Cerebellum (tissue), 4 donors: ENCODE measurements at places on chromosomes 6 and 20.
A peak's percentile ranks its signal among the peaks of the same experiment; 100 is the strongest.

DNA sequence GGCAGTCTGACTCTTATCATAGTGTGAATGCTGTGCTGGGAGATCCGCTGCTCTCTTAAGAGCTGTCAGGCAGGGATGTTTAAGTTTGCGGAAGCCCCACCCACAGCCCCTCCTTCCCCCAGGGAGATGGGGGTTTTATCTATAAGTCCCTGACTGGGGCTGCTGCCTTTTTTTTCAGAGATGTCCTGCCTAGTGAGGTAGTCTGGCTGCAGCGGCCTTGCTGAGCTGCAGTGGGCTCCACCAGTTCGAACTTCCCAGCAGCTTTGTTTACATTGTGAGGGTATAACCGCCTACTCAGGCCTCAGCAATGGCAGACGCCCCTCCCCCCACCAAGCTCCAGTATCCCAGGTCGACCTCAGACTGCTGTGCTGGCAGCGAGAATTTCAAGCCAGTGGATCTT lies 75.7 kb upstream of the UST start:
- no peak for DNase-seq

DNA sequence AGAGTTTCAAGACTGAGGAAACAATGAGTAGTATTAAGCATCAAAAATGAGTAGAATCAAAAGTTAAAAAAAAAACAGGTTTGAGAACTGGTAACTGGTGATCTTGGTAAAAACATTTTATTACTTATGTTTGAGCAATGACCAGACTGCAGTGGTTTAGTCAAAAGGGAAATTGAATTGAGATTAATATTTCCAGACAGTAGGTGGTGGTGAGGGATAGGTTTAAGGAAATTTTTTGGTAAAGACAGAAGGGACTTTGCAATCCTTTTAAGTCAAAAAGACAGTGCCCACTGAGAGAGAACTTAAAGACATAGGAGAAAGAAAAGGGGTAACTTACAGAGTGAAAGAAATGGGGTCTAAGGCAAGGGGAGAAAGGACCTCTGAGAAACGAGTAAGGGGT lies 156.9 kb downstream of the ASCC3 start:
- no peak for DNase-seq

GRCh38 chr6:27518881-27519795 lies 46.2 kb upstream of the ZNF184 start:
- DNase-seq = peak; percentile 78

DNA sequence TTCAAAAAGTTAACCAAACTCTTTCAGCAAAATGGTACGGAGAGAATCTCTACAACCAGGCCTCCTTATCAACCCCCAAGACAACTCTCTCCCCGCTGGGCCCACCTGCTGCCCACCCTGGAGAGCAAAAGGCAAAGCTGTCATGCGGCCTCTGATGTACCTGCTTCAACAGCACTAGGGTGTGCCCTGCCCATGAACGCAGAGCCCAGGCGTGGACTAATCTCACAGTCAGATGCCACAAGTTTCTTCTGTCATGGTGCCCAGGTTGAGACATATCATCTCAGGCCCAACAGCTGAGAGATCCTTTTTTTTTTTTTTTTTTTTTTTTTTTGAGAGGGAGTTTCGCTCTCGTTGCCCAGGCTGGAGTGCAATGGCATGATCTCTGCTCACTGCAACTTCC lies 26.3 kb downstream of the SLC2A4RG start:
- no peak for DNase-seq

DNA sequence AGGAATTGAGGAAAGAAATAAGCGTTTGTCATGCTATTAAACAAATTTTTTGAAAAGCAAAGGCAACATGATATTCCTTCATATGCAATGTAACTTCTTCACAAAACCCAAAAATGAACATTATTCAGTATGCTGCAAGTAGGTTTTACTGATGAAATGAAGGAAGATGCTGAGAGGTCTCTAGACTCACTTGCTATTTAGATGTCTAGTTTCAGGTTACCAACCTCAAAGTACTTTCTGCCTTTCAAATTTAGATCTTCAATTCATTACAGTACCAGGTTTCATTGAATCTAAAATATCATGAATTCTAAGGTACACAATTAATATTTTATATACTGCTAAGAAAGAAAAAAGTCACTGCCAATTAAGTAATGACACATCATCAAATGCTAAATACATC lies 39.9 kb downstream of the MYO6 start:
- DNase-seq = no peak

DNA sequence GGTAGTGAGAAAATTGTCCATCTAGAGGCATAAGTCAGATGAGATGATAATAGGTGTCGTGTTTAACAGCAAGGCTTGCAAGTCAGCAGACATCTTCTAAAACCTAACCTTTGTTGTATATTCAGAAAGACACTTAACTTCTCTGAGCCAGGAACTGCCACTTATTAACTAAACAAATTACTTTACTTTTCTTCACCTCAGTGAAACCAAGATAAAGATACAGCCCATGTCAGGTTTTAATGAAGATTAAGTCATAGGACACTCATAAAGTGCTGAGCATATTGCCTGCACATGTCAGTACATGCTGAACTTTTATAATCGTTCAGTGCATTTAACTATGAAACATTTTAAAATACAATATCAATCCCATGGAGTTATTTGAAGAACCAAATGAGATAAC lies 286.8 kb downstream of the NKAIN2 start:
- DNase-seq = no peak

GRCh38 chr6:157267654-157268053 lies 55.7 kb downstream of the TMEM242 start:
- DNase-seq = no peak

- DNase-seq = no peak
These were observed 50.6 kb downstream of the FKBP1C start for GRCh38 chr6:63261820-63262219.

DNA sequence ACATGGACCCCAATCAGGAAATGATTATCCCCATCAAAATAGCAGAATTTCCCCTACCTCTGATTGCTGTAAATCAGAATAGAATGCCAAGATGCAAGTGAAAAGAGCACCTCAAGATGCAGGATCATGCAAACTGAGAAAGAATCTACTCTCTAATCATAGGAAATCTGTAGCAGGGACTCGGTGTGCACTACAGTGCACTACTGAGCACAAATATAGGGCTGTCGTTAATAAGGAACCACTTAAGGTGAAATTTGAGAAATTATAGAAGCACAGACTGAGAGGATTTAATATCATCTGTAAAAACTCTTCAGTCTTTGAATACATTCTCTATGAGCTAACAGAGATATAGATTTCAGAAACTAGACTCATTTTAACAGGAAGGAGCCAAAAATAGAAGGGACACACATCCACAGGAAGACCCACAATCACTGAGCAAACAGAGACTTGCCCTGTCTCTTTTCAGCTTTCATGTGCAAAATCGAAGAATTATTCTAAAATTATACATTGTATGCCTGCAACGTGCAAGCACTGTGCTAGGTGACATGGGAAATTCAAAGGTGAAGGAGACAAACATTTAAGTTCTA lies 278.3 kb downstream of the HIVEP2 start:
- no peak for DNase-seq

GRCh38 chr6:157228426-157229131 lies 94.7 kb downstream of the TMEM242 start:
- DNase-seq = peak; percentile 83

GRCh38 chr6:36800223-36801076 lies 38.8 kb downstream of the CPNE5 start:
- no peak for DNase-seq

DNA sequence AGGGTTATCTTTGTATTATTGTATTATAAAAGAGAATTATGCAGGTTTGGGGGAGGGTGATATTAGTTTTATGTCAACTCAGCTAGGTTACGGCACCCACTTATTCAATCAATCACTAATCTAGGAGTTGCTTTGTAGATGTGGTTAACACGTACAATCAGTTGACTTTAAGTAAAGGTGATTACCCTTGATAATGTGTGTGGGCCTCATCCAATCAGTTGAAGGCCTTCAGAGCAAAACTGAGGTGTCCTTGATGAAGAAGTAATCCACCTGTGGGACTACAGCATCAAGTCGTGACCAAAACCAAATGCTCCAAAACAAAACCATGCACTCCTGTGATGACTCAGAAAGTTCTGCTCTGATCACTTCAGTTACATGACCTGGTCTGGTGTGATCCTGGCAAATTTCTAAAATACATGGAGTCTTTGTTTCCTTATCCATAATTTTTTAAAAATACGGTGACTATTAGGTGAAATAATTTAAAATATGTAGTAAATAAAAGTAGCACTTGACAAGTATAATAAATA lies 114.1 kb downstream of the IYD start:
- no peak for DNase-seq

DNA sequence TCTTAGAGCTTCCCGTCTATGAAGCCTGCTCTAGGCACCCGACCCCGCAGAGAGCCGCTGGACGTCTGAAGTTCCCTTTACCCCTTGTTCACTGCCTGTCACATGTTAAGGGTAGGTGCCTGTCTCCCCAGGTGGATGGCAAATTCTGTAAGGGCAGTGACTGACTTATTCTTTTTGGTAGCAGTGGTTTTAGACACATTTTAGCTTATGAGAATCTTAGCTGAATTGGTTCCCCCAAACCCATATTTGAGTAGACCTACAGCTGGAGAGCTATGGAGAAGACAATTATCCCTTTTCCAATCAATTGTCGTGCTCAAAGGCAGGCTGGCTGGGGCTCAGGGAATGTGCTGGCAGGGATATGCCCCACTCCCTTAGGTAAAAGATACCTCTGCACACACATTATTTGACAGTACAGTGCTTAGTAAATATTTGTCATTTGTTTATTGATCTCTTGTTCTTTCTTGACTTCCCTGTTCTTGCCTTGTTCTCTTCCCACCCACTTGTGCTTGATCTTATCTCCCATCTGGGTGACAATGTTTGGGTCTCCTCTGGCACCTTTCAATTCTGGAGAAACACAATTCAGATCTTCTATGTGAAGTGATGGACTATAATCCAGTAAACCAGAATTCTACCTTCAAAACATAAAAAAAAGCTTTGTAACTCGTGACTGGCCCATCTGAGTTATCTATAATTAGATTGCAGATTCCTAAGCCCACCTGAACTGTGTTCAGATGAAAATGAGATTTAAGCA lies 114.3 kb upstream of the SLC2A12 start:
- DNase-seq = no peak

GRCh38 chr6:80930376-80930775 lies 822.1 kb downstream of the TENT5A start:
- no peak for DNase-seq

- no peak for DNase-seq
These were observed 23.0 kb downstream of the FAM135A start for GRCh38 chr6:70436320-70436719.

DNA sequence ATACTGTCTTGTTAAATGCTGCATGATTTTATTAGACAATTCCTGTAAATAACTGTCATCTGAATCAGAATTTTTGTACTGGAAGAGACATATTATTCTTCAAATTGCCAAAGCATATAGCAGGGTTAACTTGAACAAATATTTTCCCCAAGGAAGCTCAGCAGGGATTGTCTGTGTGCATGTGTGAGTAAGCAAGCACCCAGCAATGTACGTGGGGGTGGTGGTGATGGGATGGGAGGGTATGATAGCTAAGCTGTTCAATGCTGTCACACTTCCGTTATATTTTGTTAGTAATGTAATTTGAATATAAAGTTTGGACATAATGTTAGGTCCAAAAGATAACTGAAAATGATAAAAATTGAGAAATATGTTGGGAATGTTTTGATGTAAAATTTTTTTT lies 118.1 kb downstream of the MYB start:
- no peak for DNase-seq

DNA sequence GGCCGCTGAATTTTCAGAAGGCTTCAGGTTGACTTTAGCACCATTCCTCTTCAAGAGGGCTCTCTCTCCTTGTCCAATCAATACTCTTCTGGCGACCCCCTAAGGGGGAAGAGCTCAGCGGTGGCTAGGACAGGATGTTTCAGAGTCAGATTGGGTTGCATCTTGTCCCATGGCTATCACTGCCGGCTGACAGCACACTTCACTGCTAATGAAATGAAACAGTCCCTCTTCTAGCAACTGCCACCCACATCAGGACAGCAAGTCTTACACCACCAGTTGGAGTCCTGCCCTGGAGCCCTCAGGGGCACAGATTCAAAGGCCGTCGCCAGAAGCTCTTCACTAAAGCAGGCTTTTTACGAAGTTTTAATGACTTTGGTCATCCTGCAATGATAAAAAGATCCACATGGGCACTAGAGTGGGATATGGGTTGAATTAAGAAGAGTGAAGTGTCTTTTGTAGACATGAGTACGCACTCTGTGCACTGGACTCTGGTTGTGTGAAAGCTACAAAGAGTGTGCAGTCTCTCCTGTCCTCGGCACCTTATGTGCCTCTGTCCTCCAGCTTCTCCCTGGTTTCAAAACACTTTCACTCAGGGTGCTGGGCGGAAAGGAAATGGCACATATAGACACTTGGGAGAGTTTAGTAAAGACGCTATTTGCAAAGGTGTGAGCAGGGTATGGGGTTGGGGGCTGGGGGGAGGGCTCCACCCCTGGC lies 66.1 kb upstream of the SLC22A16 start:
- DNase-seq = no peak

GRCh38 chr6:69848552-69848951 lies 17.8 kb upstream of the COL19A1 start:
- DNase-seq = no peak

- no peak for DNase-seq
These were observed 55.0 kb upstream of the TNFAIP3 start for GRCh38 chr6:137811916-137812553.

- DNase-seq = no peak
These were observed 11.8 kb downstream of the COL9A3 start for GRCh38 chr20:62828511-62829230.

GRCh38 chr6:119036081-119036480 lies 42.4 kb downstream of the FAM184A start:
- no peak for DNase-seq

DNA sequence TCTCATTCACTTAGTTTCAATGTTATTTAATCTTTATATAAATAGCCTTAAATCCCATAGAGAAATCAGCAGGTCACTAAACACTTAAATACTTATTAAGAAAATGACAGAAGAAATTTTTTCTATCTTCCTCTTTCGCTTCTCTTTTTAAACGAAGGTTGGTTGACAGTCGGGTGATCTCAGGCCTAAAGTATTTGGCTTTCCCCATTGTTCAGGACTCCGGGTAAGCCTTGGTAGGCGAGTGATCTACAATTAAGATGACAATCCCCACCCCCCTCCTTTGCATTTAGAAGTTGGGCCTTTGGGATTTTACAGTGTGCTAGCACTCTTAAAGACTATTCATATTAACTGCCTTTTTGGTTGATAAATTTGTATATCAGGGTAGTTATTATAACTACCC lies 19.7 kb upstream of the UTRN start:
- DNase-seq = no peak

DNA sequence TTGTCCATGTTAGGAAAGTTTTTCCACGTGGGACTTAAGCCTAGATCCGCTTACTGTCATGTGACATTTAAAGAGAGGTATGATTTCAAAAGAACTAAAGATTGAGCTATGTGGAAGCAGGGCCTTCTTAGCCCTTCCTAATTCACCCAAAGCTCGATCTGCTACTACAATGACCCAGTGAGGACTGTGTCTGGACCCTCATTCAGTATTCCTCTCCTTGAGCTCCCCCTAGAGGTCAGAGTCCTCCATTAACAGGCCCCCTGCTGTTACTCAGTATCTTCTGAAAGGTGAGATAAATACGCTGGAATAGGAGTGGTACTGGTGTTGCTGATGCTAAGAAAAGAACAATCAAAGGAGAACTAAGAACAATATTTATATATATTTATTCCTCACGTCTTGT lies 414.0 kb downstream of the GJA1 start:
- DNase-seq = no peak
